ENCODE measurements at places on chromosomes 4 and X.

DNA sequence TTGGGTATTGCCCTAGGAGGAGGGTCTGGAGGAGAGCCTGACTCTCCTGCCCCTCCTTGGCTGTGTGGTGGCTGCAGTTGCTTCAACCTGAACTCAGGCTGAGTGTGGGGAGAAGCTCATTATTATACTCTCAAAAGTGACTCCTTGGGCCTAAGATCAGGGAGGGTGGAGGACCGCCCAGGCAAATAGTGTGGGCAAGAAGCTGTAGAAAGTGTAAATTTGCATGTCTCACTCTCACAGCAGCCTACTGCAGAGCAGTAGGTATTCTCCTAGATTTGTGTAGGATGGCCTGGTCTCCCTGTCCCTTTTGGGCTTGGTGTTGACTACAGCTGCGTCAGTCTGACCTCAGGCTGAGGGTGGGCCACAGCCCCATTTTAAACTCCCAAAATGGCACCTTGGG, 156.1 kb downstream of the ZNF330 start:
- no peak for DNase-seq

DNA sequence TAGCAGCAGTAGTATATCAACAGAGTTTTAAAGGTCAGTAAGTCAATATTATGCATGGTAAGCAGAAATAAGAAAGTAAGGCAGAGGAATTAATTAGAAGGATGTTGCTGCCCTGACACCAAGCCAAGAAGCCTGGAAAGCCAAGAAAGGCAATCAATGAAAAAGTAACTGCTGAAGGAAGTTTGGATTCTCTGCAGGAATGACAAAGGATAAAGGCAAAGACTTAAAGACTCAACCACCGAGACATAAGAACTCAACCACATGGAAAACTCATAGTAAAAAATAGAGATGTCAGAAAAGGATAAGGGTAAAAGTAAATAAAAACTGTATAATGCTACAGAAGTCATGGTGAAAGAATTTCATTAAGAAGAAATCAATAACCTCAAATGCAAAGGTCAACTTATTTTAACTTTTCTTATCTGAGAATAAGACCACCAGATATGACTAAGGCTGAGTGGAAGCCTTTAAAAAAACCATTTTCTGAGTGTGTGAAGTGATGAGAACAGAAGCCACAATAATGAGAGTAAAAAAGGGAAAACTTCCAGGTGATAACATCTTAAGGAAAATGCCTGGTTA, 55.2 kb downstream of the NEK1 start:
- DNase-seq = no peak

DNA sequence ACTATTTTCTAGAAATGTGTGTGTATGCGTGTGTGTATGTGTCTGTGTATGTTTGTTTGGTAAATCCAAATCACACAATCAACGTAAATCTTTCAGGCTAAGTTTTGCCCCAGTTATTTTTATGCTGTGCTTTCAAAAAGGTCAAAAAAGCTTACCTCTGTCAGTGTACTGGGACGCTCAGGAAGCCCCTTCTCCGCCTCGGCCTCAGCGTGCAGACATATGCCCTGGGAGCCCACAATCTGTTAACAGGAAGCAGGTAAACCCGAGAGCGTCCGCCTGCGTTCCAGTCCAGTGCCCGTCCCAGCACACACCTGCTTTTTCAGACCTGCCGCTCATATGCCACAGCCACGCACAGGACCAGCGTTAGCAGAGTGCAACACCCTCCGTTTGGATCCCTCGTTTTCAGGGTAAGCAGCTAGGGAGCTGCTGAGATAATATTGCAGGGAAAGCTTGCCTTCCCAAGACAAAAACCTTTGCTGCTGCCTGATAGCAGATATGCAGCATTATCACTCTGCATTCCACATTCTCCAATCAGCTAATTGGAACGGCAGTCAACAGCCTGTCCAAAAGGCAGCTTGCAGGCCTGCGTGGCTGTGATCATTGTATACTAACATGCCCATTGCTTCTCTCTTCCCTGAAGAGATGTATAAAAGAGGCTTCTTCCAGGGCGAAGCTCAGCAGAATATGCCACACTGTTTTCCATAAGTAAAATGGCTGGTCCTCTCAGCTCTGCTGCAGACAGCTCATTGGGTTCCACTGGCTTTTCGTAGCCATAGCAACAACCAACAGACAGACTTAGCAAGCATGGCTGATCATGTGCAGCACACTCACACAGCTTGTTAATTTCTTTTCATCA, at the start of gene SORBS2:
Gene SORBS2, minus strand, starts transcription at position 686 of the 856 bp plus-strand sequence. CDS start 121,623 bp downstream, outside the sequence.
- DNase-seq = no peak

DNA sequence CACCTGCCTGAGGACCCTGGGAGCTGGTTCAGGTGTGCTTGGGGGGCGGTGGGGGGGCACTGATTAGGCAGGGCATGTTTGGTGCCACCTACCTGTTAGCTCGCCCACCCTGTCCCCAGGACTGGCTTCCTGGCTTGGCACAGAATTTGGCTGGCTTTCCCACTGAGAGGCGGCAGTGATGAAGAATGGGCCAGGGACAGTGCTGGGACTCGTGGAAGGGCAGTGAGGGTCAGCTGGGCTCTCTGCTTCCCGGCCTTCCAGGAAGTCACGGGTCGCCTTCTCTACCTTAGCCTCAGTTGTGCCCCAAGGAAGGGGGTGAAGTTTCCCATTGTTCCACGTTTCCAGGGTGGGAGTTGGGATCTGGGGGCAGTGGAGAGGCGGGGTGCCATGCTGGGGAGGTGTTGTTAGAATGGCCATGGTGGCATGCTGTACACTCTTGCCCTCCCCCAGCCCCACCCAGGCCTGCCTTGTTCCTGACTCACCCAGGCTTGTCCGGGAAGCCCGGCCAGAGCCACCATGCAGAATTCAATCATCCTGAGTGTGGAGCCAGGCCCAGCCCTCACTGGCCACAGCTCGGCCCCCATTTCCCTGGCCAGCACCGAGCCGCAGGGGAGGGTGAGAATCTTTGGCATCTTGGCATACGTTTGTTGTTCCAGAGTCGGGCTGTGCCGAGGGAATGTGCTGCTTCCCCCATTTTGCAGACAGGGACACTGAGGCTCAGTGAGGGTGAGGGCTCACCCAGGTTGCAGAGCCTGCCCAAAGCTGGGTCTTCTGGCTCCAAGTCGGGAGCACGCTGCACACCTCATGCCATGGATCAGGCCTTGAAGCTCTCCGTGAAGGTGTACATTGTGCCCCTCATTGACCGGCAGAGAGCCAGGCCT, 21.9 kb upstream of the GPR78 start:
- DNase-seq = no peak

DNA sequence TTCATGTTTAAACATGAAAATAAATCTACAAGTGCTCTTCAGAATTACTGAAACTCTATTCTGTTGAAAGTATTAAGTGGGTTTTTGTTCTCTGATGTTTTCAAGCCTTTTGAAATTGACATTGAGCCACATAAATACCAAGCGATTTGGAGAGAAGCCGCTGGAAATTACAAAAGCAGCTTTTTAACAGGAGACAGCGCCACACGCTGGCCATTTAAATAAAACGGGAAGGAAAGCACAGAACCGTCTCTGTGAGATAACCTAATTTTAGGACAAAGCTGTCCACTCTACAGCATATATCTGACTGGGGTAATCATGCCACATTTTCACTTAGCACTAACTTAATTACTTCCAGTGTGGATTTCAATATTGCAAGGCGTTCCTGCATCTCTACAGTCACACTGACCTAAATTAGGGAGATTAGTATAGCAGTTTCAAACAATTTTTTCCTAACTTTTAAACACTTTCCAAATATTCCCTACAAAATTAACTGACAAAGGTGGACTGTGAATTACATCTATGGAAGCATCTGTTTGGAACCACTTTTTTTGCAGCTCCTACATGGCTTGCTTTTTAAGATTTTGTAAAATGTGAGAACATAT, 6.8 kb upstream of the ANOS1 start:
- DNase-seq = no peak

Measured in stimulated activated CD8-positive, alpha-beta memory T cell treated with anti-CD3 and anti-CD28 coated beads, Interleukin-2, amount 100 ng/mL, for 48 hours (primary cell).